ENCODE measurements at places on chromosomes 6 and 20.

DNA sequence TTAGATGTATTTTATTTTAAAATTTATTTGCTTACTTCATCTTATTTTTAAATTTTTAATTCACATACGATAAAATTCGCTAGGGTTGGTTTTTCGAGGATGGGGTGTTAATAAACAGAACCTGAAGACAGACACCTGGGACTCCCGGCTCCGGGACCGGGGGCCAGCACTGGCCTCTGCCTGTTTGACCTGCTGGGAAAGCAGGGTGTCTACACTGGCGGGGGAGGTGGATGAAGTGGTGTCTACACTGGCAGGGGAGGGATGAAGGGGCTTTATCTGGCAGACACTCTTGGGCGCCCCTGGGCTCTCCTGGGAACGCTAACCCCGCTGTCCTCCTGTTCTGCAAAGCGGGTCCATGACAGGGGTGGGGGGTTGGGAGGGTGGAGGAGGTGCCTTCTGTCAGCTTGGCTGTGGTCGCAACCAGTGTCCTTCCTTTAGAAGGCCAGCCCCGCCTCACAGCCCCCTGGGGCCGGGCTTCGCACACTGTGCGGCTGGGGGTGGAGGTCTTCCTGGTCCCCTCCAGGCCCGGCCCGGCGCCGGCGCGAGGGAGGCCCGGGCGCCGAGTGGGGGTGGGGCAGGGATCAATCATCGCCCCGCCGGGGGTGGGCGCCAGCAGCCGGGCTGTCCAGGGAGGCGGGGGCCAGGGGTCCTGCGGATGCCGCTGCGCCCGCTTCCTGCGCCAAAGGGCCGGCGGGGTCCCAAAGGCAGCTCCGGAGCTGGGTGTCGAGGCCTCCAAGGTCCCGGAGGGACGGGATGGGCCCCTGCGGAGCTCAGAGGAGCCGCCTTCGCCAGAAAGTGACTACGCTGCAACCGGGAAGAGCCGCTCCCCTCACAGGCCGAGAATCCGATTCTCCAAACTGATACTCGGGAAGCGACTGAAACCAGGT is 1.8 kb downstream of the GATA5 start:
- no peak for DNase-seq

- no peak for DNase-seq
Measured at GRCh38 chr6:134282816-134283215, 35.1 kb downstream of the SGK1 start.

GRCh38 chr6:36276581-36277536 is 7.0 kb downstream of the PNPLA1 start:
- no peak for DNase-seq

GRCh38 chr6:124123617-124124209 is 320.0 kb downstream of the NKAIN2 start:
- DNase-seq, result no peak

- DNase-seq, result no peak
Measured at GRCh38 chr6:1321738-1322137, 9.8 kb downstream of the FOXQ1 start.

DNA sequence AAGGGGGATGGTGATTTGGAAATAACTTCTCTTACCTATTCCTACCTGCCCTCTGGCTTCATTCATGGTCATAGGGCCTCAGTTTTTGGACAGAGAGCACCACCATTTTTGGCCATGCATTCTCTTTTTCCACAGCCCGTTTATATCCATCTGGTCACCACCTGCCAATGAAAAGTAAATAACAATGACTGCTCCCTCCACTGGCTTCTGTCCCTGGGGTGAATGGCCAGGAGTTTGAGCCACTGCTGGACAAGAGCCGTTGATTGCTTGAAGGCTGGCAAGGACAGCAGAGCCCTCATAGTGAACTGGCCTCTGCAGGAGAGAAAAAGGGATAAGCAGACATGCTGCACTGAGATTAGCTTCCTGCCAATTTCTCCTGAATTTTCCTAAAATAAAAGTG is 261.8 kb downstream of the ADGB start:
- DNase-seq, result no peak

DNA sequence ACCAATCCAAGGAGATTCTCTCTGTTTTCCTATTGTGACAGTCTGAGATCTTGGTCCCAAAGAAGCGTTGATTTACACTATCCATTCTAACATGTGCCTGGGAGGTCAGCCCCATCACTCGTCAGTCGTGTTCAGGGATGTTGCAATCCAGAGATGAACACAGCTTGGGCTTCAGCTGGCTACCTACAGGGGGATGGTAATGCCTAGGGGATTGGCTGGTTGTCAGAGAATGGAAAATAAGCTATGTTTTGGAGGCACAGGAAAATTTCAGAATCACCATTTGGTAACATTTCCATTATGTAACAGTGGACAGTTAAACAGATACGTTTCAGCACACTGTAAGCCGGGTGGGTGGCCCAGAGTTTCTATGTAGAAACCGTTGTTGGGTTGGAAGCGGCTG is 147.1 kb upstream of the RALGAPA2 start:
- DNase-seq, result no peak

DNA sequence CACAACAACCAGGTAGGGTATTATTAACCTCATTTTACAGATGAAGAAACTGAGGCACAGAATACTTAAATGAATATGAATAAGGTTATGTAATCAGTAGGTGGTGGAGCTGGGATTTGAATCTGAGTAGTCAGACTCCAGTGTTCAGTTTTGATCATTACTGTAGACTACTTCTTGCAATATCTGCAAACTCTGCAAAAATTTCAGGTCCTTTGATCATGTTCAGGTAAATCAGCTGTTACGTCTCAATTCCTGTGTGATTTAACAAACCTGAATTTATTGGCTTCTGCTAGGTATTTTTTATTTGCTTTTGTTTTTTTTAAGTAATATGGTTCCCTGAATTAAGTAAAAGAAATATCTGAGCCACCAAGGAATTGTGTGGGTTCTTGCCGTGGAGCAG is 70.7 kb upstream of the NOTCH4 start:
- DNase-seq, result no peak

- DNase-seq, result no peak
Measured at GRCh38 chr6:70980727-70981126, 23.9 kb upstream of the B3GAT2 start.

GRCh38 chr6:155595284-155595683 is 139.6 kb upstream of the NOX3 start:
- no peak for DNase-seq

GRCh38 chr20:58755766-58756449 is 63.3 kb downstream of the NPEPL1 start:
- no peak for DNase-seq

GRCh38 chr6:154249499-154250298 is 106.9 kb downstream of the IPCEF1 start:
- DNase-seq, result no peak

DNA sequence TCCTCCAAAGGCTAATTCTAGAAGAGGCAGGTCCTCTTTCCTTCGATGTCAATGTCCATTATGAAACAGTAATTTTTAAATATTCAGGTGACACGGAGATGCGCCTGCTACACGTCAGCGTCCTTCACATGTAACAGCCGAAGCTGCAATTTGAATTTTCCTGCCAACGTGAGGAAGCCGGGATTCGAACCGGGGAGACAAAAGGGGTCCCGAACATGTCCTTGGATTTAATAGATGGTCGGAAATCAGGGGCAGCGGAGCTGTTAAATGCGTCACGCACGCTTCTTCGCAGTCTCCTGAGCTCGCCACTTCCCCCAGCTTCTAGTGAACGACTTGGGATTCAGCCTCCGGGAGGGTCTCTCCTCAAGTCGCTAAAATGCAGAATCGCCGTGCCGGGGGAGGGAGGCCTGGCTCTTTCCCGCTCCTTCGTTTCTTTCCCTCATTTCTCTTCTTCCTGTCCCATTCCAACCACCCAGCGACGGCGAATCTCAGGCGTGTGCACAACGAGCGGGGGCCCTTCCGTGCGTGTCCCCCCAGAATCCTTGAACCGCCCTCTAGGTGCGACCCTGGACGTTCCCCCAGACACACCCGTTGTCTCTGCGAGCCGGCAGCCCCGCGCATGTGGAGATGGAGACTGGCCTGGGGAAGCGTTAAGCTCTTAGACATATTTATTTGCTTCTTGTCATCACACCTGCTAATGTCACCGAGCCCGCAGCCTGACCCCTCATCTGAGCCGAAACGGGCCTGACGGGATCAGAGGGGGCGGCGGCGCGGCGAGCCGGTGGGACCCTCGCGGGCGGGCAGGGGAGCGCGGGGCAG is 1.3 kb upstream of the FOXC1 start:
- no peak for DNase-seq

DNA sequence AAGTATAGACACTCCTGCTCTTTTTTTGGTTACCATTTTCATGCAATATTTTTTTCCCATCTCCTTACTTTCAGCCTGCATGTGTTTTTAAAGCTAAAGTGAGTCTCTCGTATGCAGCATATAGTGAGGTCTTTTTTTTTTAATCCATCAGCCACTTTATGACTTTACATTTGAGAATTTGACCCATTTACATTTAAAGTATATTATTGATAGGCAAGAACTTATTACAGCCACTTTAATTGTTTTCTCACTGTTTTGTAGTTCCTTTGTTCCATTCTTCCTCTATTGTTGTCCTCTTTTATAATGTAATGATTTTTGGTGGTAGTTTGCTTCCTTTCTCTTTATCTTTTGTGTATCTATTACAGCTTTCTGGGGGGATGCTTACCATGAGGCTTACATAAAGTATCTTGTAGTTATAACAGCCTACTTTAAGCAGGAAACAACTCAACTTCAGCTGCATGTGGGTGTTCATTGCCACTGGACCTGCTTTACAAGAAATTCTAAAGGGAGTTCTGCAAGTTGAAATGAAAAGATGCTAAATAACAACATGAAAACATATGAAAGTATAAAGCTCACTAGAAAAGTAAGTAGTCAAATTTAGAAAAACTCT is 71.8 kb downstream of the TNFAIP3 start:
- DNase-seq, result no peak

DNA sequence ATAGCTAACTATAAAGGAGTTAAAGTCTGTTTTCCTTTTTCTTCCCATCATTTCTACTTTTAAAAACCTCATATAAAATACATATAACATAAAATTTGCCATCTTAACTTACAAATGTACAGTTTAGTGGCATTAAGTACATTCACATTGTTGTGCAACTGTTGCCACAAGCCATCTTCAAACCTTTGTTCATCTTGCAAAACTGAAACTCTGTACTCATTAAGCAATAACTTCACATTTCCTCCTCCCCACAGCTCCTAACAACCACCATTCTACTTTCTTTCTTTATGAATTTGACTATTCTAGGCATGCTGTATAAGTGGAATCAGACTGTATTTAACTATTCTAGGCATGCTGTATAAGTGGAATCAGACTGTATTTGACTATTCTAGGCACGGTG is 4.5 kb downstream of the CCDC170 start:
- DNase-seq, result no peak

GRCh38 chr6:11702500-11703130 is 76.0 kb downstream of the ADTRP start:
- DNase-seq, result peak; percentile 70

DNA sequence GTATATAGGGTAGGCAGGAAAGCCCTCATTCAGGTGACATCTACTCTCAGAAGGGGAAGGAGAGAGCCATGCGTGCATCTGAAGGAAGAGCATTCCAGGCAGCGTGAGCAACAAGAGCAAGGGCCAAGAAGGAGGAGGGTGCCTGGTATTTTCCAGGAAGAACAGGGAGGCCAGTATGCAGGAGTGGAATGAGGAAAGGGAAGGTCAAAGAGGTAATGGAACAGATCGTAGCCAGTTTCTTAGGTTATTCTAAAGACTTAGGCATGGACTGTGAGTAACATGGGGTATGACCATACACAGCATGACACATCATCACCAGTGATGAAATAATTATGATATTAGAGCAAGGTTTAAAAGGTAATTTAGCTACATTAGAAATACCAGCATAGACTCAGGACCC is 24.1 kb downstream of the ALDH8A1 start:
- DNase-seq, result peak; percentile 75

GRCh38 chr20:36591854-36592641 is 13.5 kb upstream of the RAB5IF start:
- no peak for DNase-seq

GRCh38 chr20:19205981-19206396 is 6.5 kb upstream of the SLC24A3 start:
- DNase-seq, result peak; percentile 47

DNA sequence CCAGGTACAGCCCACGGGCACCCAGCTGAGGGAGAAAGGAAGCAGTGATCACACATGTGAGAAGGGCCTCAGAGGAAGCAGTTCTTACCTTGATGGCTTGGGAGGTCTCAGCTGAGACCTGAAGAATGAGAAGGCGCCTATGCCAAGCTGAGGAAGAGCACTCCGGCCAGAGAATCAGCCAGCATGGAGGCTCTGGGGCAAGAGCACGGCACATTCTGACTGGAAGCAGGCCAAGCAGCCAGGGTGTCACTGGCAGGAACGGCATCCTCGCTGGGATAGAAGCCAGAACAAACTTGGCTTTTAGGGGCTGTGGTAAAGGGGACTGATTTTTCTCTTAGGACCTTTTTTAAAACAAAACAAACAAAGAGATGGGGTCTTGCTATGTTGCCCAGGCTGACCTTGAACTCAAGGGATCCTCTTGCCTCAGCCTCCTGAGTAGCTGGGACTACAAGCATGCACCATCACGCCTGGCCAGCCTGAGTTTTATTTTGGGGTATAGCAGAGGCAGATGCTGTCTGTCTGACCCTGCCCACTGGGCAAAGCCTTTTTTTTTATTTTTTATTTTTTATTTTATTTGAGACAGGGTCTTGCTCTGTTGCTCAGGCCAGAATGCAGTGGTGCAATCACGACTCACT is 17.6 kb downstream of the GHRH start:
- no peak for DNase-seq

DNA sequence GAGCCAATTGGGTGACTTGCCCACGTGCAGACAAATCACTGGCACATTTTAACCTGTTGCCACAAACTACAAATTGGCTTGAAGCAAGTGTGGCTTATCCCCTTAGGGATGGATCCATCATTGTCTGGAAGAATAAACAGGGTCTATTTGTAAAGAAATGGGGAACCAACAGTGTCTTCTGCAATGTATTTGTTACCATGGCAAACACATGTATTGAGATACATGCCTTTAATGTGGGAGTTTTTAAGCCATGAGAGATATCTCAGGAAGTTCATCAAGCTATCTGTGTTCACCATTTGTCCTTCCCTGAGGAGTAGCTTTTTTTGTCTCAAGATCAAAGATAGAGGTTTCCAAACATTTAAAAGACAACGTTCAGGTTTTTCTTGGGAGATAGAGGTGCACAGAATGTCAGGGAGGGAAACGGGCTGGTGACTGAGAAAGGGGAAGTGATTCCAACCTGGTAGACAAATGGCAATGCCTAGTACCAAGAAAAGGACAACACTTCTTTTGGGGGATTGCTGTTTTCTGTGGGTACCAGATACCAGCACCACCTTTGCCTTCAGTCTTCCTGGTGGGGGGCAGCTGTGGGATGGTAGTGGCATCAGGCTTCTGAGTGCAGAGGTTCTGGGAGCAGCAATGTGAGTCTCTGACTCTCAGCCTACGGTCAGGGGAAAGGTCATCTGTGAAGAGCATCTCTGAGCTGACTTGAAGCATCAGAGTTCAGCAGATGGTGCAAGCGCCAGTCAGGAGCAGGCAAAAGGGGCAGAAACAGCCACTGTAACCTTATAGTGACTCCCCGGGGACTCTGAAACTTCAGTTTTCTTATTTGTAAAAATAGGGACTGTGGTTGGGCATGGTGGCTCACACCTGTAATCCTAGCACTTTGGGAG is 20.1 kb upstream of the BCAS1 start:
- no peak for DNase-seq

GRCh38 chr6:169982461-169983386 is 231.3 kb downstream of the ERMARD start:
- DNase-seq, result no peak
